Smooth muscle cell of the pulmonary artery (primary cell): ENCODE measurements at places on chromosomes 7 and 10. TPM values are rescaled to one million over a fixed set of nuclear protein-coding genes. Genes with fewer than 3 reads are reported as not detected.

The FAM25C gene
- total RNA-seq: not detected in 2 replicates

The MLLT10 gene
- 47.3 and 48.9 TPM in 2 replicates for total RNA-seq

The ANKRD61 gene
- 0.13 TPM in 1 of 2 replicates, not detected in the other for total RNA-seq

The MUC12 gene
- 0.23 TPM in 1 of 2 replicates, not detected in the other for total RNA-seq

The SPDYE9 gene
- total RNA-seq: not detected in 2 replicates

The CDNF gene
- 0.59 and 2.6 TPM in 2 replicates for total RNA-seq

The ZNHIT1 gene
- total RNA-seq: 50.3 and 60.0 TPM in 2 replicates

The CHST12 gene
- total RNA-seq: 11.3 and 13.1 TPM in 2 replicates

The GPR22 gene
- not detected in 2 replicates for total RNA-seq

The C10orf105 gene
- total RNA-seq: under 0.01 TPM in 1 of 2 replicates, not detected in the other

The CTAGE15 gene
- total RNA-seq: 0.36 TPM in 1 of 2 replicates, not detected in the other

The GJC3 gene
- not detected in 2 replicates for total RNA-seq

The BLNK gene
- total RNA-seq: 0.07 TPM in 1 of 2 replicates, not detected in the other

The CRTAC1 gene
- 0.07 and 0.50 TPM in 2 replicates for total RNA-seq

The MBL2 gene
- not detected in 2 replicates for total RNA-seq

The C10orf143 gene
- total RNA-seq: 0.13 and 0.30 TPM in 2 replicates

The CADPS2 gene
- total RNA-seq: 14.4 and 18.3 TPM in 2 replicates

The PPP1R17 gene
- not detected in 2 replicates for total RNA-seq

The ERVW-1 gene
- total RNA-seq: not detected in 2 replicates
